ENCODE measurements at places on chromosomes 5 and 9.

GRCh38 chr5:168734620-168735300 is 155.6 kb upstream of the PANK3 start:
- no peak for DNase-seq

DNA sequence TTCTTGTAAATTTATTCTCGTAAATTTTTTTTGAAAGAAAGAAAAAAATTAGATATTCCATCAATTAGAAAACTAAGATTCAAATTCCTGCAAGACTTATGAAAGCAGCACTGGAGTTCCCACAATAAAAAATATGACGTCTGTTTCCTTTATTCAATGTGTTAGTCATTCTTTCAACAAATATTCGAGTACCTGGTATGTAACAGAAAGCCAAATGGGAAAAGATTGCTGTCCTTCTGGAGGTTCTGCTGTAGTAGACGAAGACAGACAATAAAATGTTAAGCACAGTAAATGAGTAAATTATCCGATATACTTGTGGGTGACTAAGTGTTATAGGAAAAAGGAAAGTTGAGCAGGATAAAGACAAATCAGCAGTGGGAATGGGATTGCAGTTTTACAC is 92.2 kb downstream of the ADAMTSL1 start:
- no peak for DNase-seq

- no peak for DNase-seq
These were observed 9.7 kb downstream of the GSN start for GRCh38 chr9:121277518-121278295.

DNA sequence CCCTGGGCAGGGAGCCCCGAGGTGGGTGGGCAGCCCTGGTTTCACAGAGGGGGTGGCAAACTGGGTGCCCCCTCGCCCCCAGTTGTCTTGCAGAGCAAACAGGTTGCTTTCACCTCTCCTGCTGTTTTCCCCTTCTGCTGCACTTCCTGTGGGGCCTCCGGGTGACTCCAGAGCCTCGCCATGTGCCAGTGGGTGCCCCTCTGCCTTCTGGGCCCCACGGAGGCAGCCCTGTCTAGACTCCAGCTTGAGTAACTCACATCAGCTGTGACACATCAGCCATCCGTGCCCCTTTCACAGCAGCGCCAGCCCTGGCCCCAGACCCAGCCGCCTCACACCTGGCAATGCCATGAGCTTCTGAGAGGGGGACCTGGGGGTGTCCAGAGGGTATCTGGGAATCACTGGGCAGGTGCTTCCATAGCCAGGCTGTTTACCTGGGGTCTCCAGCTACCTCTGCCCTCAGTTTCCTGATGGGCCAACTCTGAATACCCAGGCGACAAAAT is 36.9 kb downstream of the ADAMTSL2 start:
- no peak for DNase-seq

- DNase-seq = no peak
These were observed 4.8 kb downstream of the PRSS3 start for GRCh38 chr9:33799928-33800704.

- DNase-seq = no peak
These were observed 504.5 kb upstream of the ITGA1 start for GRCh38 chr5:52283221-52283620.

DNA sequence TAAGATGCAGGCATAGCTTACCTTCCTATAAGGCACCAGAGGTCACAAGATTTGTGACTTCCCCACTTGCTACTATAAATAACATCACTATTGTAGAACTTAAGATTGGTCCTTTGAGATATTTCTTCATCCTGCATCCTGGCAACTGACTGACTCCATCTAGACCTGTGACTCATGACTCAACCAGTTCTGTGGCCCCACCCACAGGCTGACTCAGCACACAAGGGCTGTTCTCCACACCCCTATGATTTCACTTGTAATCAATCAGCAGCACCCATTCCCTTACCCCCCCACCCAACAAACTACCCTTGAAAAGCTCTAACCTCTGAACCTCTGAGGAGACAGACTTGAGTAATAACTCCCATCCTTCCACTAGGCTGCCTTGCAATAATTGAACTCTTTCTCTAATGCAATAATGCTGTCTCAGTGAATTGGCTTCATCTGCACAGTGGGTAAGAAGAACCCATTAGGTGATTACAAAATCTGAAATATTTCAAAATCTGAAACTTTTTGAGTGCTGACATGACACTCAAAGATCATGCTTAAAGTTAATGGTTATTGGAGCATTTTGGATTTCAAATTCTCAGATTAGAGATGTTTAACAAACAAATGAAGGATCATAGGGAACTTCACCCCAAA is 296.7 kb downstream of the ARL15 start:
- DNase-seq = no peak

GRCh38 chr5:169258372-169259000 is 42.5 kb downstream of the SLIT3 start:
- no peak for DNase-seq

GRCh38 chr9:114198249-114199040 is 43.1 kb downstream of the COL27A1 start:
- no peak for DNase-seq

- no peak for DNase-seq
These were observed 1.8 kb upstream of the LNPEP start for GRCh38 chr5:96933764-96934707.

DNA sequence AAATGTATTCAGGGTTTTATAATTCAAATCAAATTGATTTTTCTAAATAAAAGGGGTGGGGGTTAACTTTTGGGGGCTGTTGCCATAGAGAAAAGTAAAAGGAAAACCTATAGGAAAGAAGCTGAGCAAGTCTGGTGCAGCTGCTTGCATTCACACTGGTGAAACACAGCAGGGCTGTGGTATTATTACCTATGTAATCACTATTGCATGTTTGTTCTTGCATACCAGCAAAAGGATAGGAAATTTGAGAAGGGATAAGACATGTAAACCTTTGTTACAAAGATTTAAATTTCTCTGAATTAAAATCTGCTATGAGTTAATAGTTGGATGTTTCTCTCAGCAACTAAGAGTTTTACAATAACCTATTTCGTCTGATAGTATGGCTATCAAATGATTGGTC is 346.7 kb downstream of the EFNA5 start:
- no peak for DNase-seq

DNA sequence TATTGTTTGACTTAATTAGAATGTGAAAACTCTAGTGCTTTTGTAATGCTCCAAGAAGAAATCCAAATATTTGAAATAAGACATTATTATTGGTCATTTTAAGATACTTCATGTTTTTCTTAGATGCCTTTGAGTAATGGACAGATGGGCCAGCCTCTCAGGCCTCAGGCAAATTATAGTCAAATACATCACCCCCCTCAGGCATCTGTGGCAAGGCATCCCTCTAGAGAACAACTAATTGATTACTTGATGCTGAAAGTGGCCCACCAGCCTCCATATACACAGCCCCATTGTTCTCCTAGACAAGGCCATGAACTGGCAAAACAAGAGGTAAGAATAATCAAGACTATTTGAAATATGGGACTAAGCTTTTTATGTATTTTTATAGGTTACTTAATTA is 69.2 kb upstream of the SREK1 start:
- DNase-seq = no peak

DNA sequence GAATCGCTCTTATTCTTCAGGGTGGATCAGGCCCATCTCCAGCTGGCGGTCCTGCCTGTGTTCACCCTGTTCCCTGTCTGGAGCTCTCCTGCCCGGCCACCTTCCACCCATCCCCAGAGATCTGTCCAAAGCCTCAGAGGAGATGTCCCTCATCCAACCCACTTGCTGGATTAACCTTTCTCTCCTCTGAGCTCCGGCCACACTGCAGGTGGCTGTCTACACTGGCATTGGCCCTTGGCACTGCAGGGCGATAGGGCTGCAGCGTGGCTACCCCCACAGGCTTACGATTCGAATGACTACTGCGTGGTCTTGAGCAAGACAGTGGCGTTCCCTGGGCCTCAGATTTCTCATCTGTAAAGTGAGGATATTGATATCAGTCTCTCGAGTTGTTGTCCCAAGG is 63.8 kb upstream of the BARHL1 start:
- DNase-seq = no peak
